ENCODE measurements at places on chromosomes 5 and 9.
A peak's percentile ranks its signal among the peaks of the same experiment; 100 is the strongest.

- DNase-seq: no peak
Measured at GRCh38 chr9:13063880-13064459, 215.5 kb downstream of the MPDZ start.

- DNase-seq: no peak
Measured at GRCh38 chr9:36802201-36802920, 229.7 kb downstream of the MELK start.

DNA sequence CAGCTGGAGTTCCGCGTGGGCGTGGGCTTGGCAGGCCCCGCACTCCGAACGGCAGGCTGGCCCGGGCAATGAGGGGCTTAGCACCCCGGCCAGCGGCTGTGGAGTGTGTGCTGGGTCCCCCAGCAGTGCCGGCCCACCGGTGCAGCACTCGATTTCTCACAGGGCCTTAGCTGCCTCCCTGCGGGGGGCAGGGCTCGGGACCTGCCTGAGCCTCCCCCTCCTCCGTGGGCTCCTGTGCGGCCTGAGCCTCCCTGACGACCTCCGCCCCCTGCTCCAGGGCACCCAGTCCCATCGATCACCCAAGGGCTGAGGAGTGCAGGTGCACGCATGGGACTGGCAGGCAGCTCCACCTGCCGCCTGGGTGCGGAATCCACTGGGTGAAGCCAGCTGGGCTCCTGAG, 191.8 kb downstream of the CYLC2 start:
- DNase-seq: no peak

DNA sequence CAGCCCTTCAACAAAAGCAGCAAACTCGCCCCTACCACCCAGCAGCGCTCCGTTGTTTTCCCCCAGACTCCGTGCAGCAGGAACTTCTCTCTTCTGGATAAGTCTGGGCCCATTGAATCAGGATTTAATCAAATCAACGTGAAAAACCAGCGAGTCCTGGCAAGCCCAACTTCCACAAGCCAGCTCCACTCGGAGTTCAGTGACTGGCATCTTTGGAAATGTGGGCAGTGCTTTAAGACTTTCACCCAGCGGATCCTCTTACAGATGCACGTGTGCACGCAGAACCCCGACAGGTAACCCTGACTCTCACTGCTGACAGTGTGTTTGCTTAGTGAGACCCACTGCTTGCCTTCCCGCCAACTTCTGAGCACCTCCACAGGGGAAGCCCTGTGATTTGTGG, 81.8 kb downstream of the PRDM6 start:
- no peak for DNase-seq

DNA sequence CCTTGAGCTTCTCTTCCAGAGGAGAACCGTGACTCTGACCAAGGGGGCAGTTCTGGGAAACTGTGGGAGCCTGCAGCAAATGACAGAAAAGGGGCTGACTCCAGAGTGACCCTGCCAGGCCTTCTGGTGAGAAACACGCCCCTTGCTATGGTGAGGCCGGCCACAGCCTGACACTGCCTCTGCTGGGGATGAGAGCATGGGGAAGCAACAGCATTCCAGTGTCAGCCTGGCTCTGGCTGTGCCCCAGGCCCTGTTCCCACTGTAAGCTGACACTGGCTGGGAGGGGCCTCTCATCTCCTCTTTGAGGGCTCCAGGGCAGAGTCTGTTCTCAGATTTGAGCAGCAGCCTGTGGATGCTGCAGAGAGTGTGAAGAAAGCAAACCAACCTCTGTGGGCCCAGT, 180.0 kb upstream of the IL12B start:
- no peak for DNase-seq

DNA sequence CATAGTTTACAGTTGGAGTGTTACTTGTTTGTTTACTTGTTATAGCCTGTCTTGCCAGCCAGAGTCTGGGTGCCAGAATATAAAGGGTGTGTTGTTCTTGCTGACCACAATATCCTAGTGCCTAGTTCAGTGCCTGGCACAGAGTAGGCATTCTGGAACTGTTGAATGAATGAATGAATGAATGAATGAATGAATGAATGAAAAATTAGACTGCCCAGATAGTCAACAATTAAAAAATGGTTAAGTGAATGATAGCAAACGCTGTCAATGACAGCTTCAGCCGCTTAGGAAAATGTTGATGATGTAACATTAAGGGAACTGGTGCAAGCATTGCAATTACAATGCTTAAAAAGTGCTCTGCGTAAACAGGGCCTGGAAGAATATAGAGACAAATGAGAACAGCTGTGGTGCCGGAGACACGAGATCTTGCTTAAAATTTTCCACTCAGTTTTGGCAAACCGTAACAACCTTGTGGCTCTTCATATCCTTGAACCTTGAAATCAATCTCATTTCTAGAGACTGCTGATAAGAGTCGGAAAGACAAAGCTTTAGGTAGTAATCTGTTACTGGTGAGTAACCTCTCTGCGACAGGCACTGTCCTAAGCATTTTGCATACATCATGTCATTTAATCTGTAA, 4.7 kb upstream of the TTLL11 start:
- no peak for DNase-seq

- DNase-seq: no peak
Measured at GRCh38 chr9:137243626-137244485, 2.8 kb downstream of the TUBB4B start.

GRCh38 chr5:173742432-173742816, 126.0 kb upstream of the BOD1 start:
- no peak for DNase-seq

- DNase-seq: no peak
Measured at GRCh38 chr5:152066784-152067183, 142.1 kb upstream of the GLRA1 start.

DNA sequence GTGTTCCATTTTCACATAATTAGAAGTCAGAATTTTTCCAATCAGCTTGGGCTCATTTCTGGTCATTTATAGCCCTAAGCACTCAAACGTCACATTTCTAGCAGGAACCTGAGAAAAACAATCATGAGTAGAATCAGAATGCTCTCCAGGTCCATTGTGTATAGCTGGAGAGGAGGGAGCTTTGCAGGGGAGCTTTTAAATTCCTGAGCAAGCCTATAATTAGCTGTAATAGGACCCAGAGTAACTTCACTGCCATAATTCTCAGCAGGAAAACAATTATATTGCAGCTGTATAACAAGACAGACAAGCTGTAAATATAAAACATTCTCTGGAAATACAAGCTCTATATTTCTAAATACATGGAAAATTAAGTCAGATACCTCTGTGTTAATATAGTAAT, 637.6 kb upstream of the SGCD start:
- DNase-seq: no peak

DNA sequence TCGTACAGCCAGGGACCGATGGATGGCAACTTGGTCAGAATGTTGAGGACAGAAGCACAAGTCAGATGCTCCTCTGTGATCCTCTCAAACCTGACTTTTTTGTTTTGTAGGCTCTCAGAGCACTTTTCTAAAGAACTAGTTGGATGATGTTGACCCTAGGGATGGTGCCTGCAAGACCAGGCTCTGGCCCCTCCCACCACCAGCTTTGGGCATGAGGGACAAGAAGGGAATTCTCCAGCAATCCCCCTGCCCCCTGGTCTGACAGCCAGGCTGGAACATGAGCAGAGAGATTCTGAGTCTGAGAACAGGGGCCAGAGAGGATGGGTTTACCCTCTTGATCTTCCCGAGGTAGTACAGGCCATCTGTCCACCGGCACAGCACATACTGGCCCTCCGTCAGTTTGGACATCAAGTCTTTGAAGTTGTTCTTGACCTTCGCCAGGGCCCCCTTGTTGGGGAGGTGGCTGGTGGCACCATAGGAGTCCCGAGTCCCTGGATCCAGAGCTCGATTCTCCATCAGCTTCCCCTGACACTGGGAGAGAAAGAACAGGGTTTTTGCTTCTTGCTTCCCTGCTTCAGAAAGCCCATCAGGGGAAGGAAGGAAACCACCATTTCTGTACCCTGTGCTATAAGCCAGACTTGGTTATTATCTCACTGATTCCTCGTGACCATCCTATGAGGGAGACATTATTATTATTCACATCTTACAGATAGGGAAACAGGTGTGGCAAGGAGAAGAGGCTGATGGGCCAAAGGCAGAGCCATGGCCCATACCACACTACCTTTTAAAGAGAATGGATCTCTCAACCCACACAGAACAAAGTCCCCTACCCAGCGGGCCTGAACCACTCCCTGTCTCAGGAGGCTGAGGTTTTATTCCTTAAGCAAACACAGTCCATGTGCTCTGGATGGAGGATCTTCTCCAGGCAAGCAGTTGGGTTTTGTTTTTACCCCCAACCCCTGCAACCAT, 2.5 kb downstream of the PHF19 start:
- DNase-seq: no peak

GRCh38 chr9:130633336-130634190, 30.8 kb upstream of the PRDM12 start:
- DNase-seq: no peak

DNA sequence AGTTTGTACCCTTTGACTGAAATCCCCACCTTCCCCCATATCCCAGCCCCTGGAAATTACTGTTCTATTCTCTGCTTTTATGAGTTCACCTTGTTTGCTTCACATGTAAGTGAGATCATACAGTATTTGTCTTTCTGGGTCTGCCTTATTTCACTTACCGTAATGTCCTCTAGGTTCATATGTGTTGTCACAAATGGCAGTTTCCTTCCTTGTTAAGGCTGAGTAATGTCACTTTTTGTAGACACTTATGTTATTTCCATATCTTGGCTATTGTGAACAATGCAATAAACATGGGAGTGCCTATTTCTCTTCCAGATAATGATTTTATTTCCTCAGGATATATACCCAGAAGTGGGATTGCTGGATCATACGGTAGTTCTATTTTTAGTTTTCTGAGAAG, 272.3 kb downstream of the MRPS30 start:
- DNase-seq: no peak

DNA sequence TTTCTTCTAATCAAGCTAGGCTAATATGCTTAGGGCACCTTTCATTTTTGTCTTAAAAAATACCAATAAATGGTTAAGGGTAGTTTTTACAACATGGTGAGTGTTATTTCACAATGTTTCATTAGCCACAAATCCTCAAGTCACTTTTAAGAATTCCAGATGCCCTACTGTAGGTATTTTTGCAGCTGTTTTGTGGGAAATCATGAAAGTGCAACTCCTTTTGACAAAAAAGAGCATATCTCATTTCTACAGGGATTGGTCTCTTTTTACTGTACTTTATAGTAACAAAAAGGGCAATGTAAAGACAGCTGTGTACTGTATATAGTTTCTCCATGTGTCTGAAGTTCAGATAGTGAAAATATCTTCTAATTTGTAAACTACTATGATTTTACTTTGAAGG, 28.3 kb upstream of the GAS1 start:
- no peak for DNase-seq

DNA sequence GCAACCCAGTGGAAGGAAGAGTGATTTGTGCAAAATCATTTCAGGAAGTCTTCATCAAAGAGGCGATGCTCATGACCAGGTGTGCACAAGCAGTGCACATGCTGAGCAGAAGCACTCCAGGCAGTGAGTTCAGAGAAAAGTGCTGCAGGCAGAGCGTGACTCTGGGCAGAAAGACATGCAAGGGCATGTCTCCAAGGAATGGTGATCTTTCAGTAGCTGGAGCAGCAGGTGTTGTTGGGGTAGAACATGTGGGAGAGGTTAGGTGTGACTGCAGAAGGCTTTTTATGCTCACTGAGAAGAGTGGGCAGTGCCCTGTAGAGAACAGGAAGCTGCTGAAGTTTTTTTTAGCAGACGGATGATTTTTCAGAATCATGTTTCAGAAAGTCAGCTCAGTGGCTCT, 545.4 kb upstream of the TLE4 start:
- DNase-seq: no peak

GRCh38 chr5:172670005-172670402, 28.9 kb downstream of the NEURL1B start:
- no peak for DNase-seq

GRCh38 chr5:95066048-95066447, 218.8 kb downstream of the MCTP1 start:
- no peak for DNase-seq

DNA sequence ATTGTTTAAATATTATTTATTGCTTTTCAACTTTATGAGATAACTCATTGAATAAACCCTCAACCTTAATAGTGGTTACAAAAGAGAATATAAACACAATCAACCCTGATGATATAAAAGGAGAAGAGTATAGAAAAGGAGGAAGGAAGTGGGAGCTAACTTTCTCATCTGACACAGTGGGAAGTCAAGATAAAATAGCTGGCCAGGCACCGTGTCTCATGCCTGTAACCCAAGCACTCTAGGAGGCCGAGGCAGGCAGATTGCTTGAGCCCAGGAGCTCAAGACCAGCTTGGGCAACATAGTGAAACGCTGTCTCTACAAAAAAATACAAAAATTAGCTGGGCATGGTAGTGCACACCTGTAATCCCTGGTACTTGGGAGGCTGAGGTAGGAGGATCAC, 93.5 kb downstream of the PPP2R2B start:
- DNase-seq: no peak

- DNase-seq: no peak
Measured at GRCh38 chr5:142852416-142853198, 82.4 kb downstream of the ARHGAP26 start.

GRCh38 chr5:96236051-96236450, 197.0 kb downstream of the PCSK1 start:
- no peak for DNase-seq

DNA sequence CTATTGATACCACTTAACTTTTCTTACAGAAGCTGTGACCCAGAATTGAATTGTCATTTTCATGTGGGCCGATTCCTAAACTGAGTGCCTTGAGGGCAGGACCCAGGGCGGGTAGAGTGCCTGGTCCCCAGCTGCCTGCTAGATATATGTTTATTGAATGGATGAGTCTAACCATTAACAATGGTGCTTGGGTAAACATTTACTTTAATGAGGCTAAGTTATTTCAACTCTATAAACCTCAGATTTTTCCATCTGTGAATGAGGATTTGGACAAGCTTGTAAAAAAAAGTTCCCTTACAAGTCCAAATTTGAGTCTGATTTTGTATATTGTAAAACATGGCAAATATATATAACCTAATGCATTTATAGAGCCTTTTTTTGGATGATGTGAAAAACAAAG, 181.8 kb upstream of the ELL2 start:
- no peak for DNase-seq

GRCh38 chr5:175520321-175520720, 42.0 kb downstream of the SFXN1 start:
- DNase-seq: peak; percentile 43

DNA sequence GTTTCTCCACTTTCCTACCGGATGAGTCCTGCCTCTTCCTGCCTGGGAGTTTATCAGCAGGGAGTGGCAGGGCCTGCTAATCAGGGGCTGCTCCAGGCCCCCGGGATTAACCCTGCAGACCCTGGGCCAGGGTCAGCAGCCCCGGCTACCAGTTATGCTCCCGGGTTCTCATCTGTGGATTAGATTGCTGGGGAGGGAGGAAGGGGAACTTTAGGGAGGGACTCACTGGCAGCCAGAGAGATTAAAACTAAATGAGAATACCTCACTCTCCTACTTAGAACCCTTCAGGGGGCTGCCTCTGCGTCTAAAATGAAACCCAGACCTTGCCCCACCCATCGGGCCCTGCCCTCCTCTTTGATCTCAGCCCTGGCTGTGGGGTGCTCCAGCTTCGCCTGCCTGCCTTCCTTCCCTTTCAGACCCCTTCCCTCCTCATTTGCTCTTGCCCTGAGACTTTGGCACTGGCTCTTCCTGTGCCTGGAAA, 130.5 kb upstream of the HAND1 start:
- DNase-seq: no peak
